H1 (cell line): ENCODE measurements at places on chromosomes 4 and X. TPM values are rescaled to one million over a fixed set of nuclear protein-coding genes. Genes with fewer than 3 reads are reported as not detected.

- H3K4me3 ChIP-seq, result no peak overlapping the region
- H3K27ac ChIP-seq, result no peak overlapping the region
- H3K27me3 ChIP-seq, result no peaks in the 10 kb centered on the region
- no peaks in the 10 kb centered on the region for H3K36me3 ChIP-seq
- no peaks in the 10 kb centered on the region for H3K4me1 ChIP-seq
- no peak for DNase-seq
Measured at GRCh38 chr4:105061136-105061696, 85.5 kb upstream of the TET2 start.

DNA sequence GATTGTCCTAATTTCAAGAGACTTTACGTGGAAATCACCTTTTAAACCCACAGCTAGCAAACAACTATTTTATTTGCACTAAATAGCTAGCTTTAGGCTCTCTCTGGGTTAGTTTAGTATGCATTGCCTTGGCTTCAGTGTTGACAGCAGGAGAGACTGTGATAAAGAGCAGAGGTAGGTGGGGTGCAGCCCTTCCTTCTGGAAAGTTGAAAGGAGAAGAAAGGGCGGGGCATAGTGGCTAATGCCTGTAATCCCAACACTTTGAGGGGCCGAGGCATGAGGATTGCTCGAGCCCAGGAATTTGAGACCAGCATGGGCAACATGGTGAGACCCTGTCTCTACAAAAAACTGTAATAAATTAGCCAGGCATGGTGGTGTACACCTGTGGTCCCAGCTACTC, 29.0 kb upstream of the TMEM154 start:
- peaks cover 16% of the 10 kb centered on the region for H3K4me1 ChIP-seq
- no peak overlapping the region for H3K4me3 ChIP-seq
- H3K27ac ChIP-seq, result no peak overlapping the region
- H3K27me3 ChIP-seq, result no peaks in the 10 kb centered on the region
- H3K36me3 ChIP-seq, result no peaks in the 10 kb centered on the region

SATL1 gene
- 0.17 and 0.27 TPM in 2 replicates for total RNA-seq

ARX gene
- not detected in 2 replicates for total RNA-seq

GDPD2 gene
- 25.6 and 27.6 TPM in 2 replicates for total RNA-seq
